ENCODE measurements at places on chromosomes 4 and X.

DNA sequence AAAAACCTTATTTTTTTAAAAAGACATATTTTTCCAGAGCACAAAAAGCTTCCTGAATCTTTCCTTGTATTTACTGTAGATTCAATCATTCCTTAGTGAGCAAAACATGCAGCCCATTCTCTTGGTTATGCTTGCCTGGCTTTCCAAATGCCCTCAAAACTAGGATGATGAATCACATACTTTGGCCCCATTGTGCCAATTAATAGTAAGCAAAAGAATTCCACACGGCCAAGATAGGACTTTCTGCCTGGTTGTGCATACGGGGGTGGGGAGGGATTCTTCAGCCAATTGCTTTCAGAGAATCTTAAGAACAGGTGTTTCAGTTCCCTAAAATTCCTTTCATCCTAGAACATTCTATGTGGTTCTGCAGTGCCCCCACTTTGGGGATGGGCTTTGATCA lies 7.0 kb downstream of the RAI2 start:
- no peak for DNase-seq

DNA sequence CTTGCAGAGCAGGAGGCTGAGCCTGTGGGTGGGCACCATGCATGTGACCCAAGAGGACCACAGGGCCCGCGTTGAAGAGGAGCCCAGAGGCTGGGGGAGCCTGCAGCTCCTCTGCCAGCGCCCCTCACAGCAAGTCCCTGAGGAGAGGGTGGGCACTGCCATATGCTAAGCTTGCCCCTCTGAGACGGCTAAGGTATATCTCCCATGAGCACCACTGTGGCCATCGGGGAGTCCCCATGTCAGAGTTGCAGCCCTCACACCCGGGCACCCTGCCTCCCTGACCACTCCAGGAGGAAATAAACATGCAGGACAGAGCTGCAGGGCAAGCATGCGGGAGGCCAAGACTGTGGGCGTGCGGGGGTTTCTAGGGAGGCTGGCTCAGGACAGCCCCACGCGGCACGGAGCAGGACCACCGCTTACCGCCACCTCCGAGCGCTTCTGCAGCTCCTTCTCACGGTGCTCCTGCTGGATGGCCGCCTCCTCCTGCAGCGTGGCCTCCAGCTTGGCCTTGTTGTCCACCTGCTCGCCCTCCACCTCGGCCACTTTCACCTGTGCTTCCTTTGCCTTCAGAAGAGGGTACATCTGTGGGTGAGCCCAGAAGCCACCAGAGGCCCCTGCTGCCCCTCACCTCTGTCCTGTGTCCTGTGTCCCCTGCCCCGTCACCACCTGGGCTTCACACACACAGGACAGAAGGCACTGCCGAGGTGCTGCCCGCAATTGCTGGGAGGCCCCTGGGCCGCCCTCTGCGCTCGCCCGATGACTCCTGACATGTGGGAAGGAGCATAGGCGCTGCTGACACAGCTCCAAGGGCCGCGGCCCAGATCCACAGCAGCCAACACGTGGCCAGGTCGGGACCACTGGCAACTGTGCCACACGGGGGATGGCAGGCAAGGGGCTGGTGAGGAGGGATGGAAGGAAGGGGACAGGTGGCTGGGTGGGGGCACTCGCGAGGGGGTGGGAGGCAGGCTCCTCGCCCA lies 29.8 kb downstream of the FGFR3 start:
- no peak for DNase-seq

- no peak for DNase-seq
Measured at GRCh38 chrX:72128881-72129280, 2.8 kb downstream of the RTL5 start.

DNA sequence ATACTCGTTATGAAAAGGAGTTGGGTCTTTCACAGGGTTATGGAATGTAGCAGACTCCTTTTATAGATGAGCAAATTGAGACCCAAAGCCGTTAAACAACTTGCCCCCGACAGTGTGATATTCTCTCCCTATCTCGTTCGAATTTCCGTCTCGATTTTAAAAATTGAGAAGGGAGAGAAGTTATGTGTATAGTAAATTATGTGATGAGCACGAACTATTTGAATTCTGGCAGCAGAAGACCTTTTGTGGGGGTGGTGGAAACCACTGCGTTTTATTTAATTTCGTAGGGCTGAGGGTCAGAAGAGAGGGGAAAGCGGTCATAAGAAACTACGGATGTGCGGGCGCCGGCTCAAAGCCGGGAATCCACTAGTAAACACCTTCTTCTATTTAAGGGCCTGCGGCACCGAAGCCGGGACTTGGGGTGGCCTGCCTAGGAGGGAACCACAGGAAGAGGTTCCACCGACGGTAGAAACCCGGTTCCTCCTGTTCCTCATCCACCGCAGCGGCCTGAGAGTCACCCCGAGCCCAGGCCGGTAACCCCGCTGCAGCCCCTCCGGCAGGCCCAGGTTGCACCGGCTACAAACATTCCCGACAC lies 1.5 kb upstream of the DDX3X start:
- no peak for DNase-seq

DNA sequence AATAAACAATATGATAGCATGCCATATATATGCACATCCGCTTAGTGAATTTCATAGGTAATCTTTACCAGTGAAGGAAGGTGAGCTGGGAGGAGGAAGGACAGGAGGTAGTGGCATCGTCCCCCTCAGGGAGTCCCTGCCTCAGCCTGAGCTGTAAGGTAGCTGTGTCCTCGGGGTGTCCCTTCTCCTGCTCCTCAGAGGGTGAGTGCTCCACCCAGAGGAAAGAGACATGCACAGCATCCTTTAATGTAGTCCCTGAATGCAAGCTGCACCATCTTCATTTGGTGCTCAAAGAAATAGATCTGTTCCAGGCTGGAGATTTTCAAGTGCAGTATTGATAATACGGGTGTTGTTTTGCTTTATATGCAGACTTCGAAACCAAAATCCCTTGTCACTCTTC lies 330.4 kb upstream of the SFRP2 start:
- no peak for DNase-seq

DNA sequence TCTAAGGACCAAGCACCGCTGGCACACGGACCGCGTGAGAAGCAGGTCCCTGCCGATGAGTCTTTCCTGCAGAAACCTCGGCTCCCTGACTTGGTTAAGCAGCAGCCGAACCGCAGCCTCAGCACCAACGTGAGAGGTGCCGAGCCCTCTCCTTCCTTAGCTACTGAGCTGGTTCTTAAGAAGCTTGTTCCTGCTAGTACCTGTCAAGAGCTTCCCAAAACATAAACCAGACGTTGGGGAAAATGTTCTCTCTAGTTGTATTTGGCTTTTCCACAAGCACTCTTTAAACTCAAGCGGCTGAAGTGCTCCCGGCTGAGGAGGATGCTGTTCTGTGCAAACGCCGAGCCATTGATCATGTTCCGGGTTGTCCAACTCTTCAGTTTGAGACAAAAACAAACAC lies 29.3 kb upstream of the TLR3 start:
- no peak for DNase-seq

DNA sequence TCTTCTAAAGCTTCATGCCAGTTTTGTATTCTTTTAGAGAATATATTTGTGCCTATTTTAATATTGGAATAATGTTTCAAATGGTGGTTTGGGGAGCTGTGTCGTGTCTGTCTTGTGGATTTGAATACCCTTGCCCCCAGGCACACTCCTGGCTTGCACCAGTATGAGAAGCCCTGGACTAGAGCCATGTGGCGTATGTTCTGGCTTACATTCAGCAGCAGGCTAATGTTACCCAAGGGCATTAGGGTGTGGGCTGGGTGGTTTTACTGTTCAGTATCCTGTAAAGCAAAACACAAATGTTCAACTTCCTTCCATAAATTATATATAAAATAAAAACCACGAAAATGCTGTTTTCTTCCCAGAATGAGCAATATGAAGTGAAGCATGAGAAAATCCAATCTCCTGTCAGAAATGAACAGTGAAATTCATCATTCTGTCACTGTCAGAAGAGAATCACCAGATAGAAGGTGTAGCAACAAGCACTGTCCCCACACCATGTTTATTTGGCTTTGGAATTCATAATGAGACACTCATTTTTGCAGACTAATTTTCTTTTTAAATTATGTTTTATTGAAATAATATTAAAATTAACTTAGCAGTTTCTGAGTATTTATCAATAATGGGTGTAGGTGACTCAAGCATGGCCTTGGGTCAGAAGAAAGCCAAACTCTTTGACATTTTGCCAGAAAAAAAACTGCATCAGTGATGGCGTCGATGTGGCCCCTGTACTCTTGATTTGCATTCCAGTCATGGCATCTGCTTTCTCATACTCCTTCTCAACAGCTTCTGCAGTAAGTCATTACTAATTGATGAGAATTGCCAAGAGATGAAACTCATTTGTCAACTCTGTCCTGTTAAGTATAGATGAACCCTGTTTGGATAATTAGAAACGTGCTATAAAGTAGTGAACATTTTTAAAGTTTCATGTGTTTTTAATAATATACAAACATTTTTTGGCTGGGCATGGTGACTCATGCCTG lies 43.8 kb downstream of the WWC2 start:
- no peak for DNase-seq

DNA sequence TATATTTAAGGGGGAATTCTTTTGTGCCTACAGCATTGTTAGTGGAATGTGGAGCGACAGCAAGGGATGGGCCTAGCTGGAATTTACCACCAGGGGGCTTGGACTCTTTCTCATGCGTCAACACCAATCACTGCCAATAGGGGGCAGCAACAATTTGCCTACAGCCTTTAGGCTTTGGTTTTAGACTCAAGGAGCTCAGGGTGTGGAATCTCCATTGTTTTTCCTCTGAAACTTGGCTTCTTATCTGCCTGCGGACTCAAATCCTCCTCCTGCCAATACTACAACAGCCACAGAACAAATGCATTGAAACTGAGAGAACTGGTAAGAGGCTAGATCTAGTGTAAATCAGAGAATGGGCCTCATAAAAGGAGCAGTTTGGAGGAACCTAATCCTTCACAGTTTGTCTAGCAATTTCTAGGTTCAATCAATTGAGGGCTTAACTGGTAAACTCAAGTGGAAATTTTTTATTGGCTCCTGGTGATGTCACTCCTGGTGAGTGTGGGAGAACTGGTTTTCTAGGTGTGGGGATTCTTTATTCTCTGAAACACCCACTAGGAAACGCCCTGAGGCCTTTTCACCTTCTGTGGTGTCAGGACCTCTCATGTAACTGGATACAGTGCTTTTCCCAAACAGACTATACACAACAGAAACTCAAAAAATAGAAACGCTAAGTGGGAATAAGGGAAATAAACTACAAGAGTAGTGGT lies 27.9 kb upstream of the TMSB4X start:
- DNase-seq = no peak

DNA sequence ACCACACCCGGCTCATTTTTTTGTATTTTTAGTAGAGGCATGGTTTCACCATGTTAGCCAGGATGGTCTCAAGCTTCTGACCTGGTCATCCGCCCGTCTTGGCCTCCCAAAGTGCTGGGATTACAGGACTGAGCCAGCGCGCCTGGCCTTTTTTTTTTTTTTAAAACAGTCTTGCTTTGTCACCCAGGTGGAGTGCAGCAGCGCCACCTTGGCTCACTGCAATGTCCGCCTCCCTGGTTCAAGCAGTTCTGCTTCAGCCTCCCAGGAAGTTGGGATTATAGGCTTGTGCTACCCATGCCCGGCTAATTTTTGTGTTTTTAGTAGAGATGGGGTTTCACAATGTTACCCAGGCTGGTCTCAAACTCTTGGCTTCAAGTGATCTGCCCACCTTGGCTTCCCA lies 28.9 kb downstream of the ZFX start:
- DNase-seq = no peak

- DNase-seq = no peak
Measured at GRCh38 chrX:26783512-26784225, 567.7 kb downstream of the MAGEB5 start.

DNA sequence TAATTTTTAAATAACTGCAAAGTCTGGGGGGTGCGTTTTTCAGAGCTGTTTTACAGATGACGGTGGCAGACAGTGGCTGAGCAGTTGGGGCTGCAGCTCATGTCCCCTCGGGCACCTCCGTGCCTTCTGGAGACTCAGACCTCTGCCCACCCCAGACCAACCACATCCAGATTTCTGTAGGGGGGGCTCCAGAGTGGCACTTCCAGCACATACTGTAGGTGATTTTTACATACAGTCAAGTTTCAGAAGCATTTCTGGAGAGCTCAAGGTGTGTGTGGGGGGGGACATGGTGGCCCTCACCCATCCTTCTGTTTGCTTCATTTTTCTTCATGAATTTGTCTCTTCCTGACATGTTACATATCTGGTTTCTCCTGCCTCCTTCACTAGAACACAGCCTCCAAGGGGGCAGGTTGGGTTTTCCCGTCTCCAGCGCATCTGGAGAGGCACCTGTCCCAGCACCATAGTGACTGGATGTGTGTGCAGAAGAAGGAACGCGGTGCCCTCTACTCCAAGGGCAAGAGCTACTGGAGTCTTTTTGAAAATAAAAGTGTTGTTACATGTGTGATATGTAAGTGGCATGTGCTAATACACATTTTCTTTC lies 37.5 kb downstream of the TMEM271 start:
- no peak for DNase-seq

DNA sequence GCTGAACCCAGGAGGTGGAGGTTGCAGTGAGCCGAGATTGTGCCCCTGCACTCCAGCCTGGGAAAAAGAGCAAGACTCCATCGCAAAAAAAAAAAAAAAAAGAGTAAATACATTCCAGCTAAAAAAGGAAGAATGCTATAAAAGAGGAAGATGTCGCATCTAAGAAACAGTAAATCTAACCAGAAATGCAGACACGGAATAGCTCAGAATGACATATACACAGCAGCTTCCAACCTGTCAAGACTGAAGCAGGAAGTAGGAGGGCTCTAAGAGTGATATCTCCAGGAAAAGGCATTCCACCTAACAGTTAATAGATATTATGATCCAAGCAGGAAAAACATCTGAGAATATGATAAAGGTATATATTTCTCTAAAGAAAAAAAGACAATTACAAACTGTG lies 16.0 kb downstream of the CLOCK start:
- DNase-seq = no peak

GRCh38 chr4:102780476-102781144 lies 19.8 kb upstream of the MANBA start:
- DNase-seq = no peak

- DNase-seq = no peak
Measured at GRCh38 chr4:81982846-81983540, 390.8 kb downstream of the HNRNPD start.

- no peak for DNase-seq
Measured at GRCh38 chr4:108527723-108528122, 92.7 kb upstream of the RPL34 start.

DNA sequence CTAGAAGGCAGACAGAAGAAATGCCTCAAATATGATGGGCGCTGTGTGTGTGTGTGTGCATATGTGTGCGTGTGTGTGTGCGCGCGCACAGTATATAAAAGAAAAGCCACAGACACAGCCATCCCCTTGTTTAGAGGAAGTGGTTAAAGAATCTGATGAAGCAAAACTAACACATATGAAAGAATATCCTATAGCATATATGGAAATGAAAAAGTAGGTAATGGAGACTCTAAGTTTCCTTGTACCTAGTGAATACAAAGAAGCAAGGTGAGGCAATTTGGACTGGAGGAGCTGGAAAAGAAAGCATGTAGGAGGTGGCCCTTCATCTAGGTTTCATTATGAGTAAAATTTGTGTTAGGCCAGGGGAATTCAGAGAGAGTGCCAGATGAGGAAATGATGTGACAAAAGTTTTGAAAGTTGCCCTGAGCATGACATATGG lies 58.6 kb upstream of the MCF2 start:
- DNase-seq = peak; percentile 1

Measured in GM18507 (cell line).